ENCODE measurements at places on chromosomes 13 and 19.

DNA sequence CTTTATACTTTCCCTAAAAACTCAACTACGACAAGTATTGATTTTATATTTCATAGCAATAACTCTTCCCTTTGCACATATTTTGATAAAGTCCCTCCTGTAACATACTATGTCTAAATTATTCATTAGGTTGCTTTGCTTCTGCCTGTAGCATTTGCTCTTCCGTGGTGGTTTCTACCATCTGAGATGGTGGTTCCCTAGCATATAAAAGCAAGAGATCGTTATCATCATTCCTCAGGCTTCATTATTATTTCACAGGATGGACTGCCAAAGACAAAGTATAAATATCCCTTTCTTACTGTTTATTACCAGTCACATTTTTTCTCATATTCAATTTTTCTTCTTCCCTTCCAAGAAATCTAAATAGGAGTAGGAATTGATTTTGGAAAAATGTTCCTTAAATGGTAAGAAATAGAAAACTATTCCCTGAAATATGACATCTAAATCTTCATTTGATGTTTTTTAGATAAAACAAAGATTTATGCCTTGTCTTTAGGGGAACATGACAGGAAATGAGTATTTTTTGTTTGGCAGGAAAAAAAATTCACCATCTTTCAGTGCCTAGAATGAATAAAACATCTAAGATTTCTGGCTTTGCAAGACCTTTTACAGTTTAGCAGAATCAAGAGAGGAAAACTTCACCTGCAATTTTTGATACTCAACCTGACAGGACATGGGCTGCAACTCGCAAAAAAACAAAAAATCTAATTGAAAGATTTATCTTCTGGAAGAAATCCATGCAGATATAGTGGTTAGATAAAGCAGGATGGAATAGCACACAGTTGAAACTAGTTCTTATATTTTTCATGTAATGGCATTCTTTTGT is 340.0 kb downstream of the SPRY2 start:
- no peak for DNase-seq

- DNase-seq, result no peak
Observed at GRCh38 chr13:79919091-79919490, 421.8 kb downstream of the SPRY2 start.

- DNase-seq, result no peak
Observed at GRCh38 chr19:1935484-1936208, 5.3 kb upstream of the CSNK1G2 start.

- DNase-seq, result no peak
Observed at GRCh38 chr13:28464861-28465460, 30.0 kb downstream of the FLT1 start.

GRCh38 chr19:3150739-3151329 is 15.0 kb downstream of the GNA15 start:
- no peak for DNase-seq

Data from stimulated activated effector memory CD8-positive, alpha-beta T cell treated with anti-CD3 and anti-CD28 coated beads, Interleukin-12 subunit alpha, Interleukin-12 subunit beta, amount 100 ng/mL, for 72 hours (primary cell).